ENCODE measurements at places on chromosomes 5 and 9.

DNA sequence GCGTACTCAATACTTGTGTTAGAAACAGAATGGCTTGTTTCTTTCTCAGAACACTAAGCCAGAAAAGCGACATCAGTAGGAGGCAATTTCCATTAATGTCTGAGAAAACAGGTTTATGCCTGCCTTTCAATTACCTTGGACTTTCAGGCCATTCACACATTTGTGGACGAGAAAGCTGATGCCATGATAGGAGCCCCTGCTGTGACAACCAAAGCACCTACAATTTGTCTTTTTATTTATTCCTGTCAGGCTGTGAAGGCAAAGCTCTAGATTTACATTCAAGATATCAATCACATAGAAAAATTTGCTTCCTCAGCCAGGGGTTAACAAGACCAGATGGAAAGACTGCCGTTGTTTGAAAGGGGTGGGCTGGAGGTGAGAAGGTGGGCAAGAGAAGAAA, 76.2 kb downstream of the C7 start:
- no peak overlapping the region for H3K4me3 ChIP-seq
- no peaks in the 10 kb centered on the region for H3K36me3 ChIP-seq
- DNase-seq = no peak
- no peak overlapping the region for H3K27ac ChIP-seq
- no peaks in the 10 kb centered on the region for H3K4me1 ChIP-seq
- no peaks in the 10 kb centered on the region for H3K27me3 ChIP-seq

GRCh38 chr9:129823542-129823934, 398 bp downstream of the TOR1A start:
- peak overlapping the region; percentile 80 for H3K27ac ChIP-seq
- peak overlapping the region; percentile 96 for H3K4me3 ChIP-seq
- no peaks in the 10 kb centered on the region for H3K27me3 ChIP-seq

DNA sequence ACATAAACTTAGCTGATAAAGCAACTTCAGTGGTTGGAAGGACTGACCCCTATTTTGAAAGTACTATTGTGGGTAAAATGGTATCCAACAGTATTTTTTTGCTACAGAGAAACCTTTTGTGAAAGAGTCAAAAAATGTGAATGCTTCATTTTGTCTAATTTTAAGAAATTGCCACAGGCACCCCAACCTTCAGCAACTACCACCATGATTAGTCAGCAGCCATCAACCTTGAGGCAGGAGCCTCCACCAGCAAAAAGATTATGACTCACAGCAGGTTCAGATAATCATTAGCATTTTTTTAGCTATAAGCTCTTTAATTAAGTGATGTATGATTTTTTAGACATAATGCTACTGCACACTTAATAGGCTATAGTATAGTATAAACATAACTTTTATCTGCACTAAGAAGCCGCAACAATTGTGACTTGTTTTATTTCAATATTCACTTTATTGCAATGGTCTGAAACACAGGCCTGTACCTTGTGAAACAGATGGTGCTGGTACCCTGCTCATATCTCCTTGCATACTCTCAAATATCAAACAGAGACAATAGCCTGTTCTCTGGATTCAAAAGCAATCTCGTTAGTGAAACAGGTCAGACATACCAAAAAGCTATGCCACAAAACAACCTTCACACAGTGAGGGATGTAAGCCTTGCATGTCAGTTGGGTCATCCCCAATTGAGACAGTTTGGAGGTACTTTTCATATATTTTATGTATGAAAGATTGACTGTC, 261.2 kb upstream of the FAM174A start:
- H3K4me1 ChIP-seq = no peaks in the 10 kb centered on the region
- H3K4me3 ChIP-seq = no peak overlapping the region
- no peak for DNase-seq
- H3K36me3 ChIP-seq = no peaks in the 10 kb centered on the region

DNA sequence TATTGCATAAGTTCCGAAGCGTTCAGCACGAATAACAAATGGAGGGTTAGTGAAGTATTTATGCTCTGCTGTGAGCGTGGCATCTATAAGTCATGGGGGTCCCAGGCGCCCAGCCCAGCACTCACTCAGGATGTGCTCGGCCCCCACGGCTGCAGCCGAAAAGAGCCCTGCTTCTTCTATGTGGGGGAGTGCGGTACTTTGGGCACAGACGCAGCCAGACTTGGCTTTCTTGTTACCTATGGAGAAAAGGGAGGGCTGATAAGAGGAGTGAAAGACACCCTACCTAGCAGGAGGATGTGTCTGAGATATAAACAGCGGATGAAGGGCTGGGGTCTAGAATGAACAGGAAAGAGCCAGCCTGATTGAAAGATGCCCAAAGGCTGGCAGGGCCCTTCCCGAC, 51.4 kb downstream of the MRPL36 start:
- H3K27ac ChIP-seq = no peak overlapping the region
- no peaks in the 10 kb centered on the region for H3K36me3 ChIP-seq
- no peaks in the 10 kb centered on the region for H3K4me1 ChIP-seq
- H3K27me3 ChIP-seq = peaks cover 4% of the 10 kb centered on the region
- H3K4me3 ChIP-seq = no peak overlapping the region
- DNase-seq = no peak

- DNase-seq = no peak
- H3K27me3 ChIP-seq = peaks cover 9% of the 10 kb centered on the region
Measured at GRCh38 chr5:10857338-10857733, 96.3 kb upstream of the DAP start.
